ENCODE measurements at places on chromosomes 2 and 18.

GRCh38 chr18:23421277-23421676 lies 31.8 kb upstream of the RIOK3 start:
- no peak for DNase-seq

DNA sequence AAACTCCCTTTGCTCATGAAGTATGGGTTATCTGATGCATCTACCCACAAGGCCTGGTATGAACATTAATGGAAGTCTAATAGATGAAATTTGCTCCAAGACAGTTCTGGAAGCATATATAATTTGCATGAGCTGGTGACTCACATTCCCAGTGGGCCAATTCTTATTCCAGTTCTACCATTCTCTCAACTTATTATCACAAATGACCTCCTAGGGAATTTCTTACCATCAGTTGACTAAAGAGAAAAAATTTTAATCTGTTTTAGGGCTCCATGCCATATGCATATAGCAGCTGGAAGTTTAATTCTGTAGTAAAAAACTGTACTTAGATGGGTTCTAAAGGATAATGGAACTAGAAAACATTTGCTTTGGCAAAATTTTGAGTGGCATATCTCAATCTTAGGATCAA lies 165.2 kb upstream of the COL3A1 start:
- DNase-seq = peak; percentile 64

GRCh38 chr18:74389991-74390390 lies 67.1 kb downstream of the DIPK1C start:
- no peak for DNase-seq

- no peak for DNase-seq
Observed at GRCh38 chr2:125942585-125943424, 713.2 kb upstream of the GYPC start.

- no peak for DNase-seq
Observed at GRCh38 chr2:11396467-11397445, 52.3 kb upstream of the ROCK2 start.

Measured in astrocyte of the cerebellum (primary cell).